GM12892 (cell line): ENCODE measurements at places on chromosomes 5 and 9.

- DNase-seq, result no peak
Observed at GRCh38 chr9:80836013-80836412, 853.3 kb downstream of the TLE1 start.

DNA sequence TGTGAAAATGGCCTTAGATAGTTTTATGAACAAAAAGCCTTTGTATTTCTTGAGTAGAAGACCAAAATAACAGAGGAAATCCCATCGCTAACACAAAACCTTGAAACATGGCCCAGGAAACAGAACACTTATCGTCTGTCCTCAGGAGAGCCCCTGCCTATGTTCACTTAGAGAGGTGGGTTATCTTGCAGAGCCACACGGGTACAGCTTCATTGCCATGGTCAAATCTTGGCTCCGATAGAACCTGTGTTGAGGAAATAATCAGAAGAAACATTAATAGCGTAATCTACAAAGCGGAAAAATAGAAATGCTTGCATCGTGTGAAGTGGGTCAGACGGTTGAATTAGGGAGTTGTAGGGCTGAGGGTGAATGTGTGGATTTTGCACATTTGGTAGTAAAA lies 216.1 kb downstream of the MAST4 start:
- no peak for DNase-seq

DNA sequence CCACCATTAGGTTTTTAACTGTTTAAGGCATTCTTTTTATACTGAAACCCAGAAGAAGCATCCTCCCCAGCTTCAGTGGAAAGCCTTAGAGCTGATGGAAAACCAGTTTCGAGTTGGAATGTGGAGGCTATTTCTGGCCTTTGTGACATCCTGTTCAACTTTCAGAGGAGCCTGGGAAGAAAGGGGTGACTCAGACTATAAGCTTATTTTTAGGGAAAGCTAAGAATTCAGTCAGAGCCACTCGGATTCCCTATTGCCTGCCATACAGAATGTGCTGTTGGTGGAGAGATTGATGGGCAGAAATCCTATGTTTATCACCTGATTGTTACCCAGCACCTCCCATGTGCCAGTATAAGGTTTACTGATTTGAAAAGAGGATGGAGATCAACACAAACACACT lies 19.8 kb downstream of the PALM2AKAP2 start:
- no peak for DNase-seq

- DNase-seq, result no peak
Observed at GRCh38 chr9:115590011-115590410, 472.1 kb upstream of the TNC start.

- no peak for DNase-seq
Observed at GRCh38 chr9:81613002-81613812, 76.1 kb downstream of the TLE1 start.

- no peak for DNase-seq
Observed at GRCh38 chr9:132214027-132214622, 52.3 kb downstream of the NTNG2 start.

- no peak for DNase-seq
Observed at GRCh38 chr9:97415146-97415545, 3.2 kb downstream of the TDRD7 start.

GRCh38 chr9:111726949-111727348 lies 65.5 kb downstream of the GNG10 start:
- no peak for DNase-seq

GRCh38 chr9:1328341-1328740 lies 278.2 kb downstream of the DMRT2 start:
- DNase-seq, result no peak

DNA sequence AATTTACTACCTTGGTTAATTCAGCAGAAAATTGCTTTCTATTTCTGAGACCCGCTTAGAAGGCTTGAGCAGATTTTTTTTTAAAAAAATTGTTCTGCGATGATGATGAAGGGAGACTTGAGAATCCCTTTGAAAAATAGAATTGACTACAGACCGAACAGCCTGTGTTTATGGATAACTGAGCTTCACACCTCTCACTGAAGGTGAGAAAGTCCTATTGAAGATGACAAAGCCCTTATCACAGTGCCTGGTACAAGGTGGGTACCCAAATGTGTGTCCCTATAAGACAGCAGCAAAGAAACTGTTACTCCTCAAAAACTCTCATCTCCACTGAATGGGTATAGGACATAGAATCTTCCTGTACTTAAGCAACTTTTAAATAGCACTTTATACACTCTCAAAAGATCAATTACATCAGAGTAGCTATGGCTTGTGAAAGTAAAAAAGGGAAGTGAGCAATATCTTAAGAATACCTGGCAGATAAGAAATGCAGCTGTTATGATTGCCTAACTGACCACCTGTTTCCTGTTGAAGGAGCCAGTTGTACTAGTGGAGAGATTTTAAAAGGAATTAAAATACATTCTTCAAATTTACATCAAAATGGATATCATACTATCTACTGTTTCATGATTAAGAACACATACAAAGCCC lies 419.7 kb downstream of the CHSY3 start:
- DNase-seq, result no peak

- no peak for DNase-seq
Observed at GRCh38 chr5:62643556-62644451, 65.2 kb downstream of the LRRC70 start.

GRCh38 chr9:98380065-98380681 lies 124.7 kb upstream of the TBC1D2 start:
- DNase-seq, result peak; percentile 37

- no peak for DNase-seq
Observed at GRCh38 chr5:124888622-124889485, 142.4 kb upstream of the ZNF608 start.
